ENCODE measurements at places on chromosomes 2 and 18.

DNA sequence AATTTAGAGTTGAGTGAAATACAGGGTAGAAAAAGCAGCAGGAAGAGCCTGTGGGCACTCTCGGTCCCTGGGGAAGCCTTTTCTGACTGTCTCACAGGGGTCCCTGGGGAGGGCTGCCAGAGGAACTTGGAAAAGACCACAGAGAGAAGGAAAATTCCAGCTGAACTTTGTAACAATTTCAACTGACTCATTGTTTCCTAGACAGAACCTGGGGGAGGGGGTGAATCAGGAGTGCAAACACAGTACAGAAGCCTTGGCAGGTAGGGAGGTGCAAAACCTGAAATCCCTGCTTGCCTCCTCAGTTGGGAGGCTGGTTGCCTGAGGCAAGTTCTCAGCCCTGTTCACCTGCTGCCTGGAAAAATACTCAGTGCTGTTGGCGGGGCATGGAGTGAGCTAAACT lies 106.8 kb downstream of the GRB14 start:
- DNase-seq = no peak

DNA sequence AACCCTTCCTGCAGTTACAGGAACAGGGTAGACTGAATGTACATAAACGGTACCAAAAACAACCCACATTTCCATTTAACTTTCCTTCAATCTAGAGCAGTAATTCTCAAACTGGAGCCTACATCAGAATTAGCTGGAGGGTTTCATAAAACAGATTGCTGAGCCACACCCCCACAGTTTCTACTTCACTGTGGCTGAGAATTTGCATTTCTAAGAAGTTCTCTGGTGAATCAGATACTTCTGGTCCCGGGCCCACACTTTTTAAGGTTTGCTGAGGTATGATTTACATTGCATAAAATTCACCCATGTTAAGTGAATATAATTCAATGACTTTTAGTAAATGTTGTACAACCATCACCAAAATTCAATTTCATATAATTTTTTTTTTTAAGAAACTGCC lies 113.7 kb downstream of the SRBD1 start:
- DNase-seq = peak; percentile 21

DNA sequence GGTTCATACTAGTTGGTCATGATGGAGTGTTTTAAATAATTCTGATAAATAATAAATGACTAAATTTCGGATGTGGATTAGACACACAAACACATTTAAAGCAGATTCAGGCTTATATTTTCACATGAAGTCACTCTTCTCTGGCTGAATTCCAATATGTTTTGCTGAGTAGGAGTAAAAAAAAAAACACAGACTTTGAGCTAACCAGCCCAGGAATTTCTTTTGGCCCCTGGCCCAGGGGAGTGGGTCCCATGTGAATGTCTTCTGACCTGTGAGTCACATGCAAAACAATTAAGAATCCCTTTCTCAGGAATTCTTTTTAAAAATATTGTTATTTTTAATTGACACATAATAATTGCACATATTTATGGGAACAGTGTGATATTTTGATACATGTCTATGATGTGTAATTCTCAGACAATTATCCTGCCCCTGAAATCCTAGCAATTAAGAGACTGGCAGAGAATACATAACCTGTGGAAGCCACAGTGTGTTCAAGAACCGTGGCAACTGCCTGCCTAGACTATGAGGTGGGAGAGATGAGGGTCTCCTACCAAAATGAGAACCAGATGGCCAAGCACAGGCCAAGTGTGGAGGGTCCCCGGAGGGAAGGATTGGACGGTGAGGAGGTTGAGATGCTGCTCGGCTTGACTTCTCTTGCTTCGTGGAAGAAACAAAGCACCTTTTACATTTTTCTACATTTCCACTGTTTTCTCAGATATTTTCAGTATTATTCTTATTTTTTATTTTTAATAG lies 236.4 kb downstream of the PIEZO2 start:
- DNase-seq = peak; percentile 41

DNA sequence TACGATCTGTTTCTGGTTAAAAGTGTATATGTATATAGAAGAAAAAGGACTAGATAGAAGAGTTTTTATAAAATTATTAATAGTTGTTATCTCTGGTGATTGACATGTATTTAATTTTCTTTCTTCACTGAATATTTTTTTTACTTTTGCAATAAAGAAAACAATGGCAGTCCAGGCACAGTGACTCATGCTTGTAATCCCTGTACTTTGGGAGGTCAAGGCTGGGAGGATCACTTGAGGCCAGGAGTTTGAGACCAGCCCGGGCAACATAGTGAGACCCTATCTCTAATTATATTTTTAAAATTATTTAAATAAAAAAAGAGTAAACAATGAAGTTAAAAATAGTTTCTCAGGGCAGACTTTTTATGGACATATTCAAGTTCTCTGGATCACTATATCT lies 114.7 kb downstream of the FAM117B start:
- no peak for DNase-seq

GRCh38 chr2:32277363-32277673 lies 386 bp upstream of the YIPF4 start:
- DNase-seq = no peak

DNA sequence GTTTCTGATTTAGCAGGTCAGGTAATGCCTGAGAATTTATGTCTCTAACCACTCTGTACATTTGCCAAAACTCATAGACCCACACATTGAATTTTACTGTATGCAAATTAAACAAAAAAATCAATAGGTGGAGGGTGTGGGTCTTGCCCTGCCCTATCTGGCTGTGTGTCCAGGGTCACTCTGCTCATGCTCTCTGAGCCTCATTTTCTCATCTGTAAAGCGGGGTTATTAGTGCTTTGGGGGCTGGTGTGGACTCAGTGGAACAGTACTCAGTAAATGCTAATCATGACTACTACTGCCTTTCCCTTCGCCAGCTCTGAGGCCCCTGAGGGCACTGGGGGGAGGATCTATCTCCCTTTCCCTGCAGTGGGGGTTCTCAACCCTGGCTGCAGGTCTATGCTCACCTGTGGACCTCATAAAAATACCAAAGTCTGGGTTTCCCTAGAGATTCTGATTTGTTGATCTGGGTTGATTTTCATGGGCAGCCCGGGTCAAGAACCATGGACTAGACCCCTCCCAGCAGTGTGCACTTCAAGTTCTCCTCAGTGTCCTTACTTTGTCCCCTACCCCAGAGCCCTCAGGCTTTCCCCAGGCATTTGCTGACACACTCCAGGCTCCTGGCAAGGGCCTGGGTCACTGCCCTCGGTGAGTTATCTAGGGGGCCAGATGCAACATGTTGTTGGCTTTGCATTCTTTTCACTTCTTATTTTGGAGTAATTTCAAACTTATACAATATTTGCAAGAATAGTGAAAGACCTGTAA lies 27.5 kb downstream of the MTHFD2 start:
- no peak for DNase-seq

- no peak for DNase-seq
Observed at GRCh38 chr2:26442707-26443106, 35.2 kb downstream of the OTOF start.

DNA sequence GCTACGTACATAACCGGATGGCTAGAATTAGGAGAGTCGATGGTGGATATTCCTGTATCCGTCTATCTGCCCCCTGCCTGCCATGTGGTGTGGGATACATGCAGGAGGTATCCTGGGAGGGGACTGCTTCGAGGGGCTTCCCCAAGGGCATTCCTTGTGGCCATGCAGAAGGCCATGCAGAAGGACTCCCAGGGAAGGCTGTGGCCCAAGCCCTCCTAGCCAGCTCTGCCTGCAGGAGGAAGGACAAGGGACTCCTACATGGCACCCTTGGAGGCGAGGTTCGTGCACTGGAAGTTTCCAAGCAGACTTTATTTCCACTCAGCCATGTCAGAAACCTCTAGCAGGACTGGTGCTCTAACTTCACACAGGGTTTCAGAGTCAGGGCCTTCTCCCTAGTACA lies 136.1 kb downstream of the KLHL29 start:
- no peak for DNase-seq

GRCh38 chr2:99672766-99673350 lies 183.0 kb upstream of the REV1 start:
- DNase-seq = no peak

- no peak for DNase-seq
Observed at GRCh38 chr18:74006143-74006542, 141.5 kb downstream of the FBXO15 start.

- no peak for DNase-seq
Observed at GRCh38 chr2:121004359-121004758, 268.7 kb downstream of the GLI2 start.

DNA sequence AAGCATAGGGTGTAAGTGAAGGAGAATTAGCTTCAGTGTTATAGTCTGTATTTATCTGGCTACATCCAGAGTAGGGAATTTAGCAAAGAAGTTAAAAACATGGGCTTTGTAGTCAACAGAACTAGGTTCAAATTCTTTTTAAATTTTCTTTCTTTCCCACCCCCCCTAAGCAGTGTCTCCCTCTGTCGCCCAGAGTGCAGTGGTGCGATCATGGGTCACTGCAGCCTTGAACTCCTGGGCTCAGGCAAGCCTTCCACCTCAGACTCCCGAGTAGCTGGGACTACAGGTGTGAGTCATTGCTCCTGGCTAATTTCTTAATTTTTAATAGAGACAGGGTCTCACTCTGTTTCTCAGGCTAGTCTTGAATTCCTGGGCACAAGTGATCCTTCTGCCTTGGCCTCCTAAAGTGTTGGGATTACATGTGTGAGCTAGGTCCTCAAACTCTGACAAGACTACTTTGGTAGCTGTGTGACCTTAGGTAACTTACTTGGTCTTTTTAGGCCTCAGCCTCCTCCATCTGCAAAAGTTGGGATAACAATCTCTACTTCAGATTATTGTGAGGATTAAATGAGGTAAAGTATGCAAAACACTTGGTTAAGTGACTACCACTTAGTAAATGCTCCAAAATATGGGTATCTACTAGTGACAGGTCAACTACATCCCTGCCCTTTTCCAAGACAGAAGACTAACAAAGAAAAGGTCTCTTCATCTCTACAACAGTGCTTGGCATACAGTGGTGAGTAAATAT lies 17.8 kb downstream of the DOK1 start:
- DNase-seq = no peak

- DNase-seq = no peak
Observed at GRCh38 chr2:128552141-128552805, 233.6 kb upstream of the HS6ST1 start.

DNA sequence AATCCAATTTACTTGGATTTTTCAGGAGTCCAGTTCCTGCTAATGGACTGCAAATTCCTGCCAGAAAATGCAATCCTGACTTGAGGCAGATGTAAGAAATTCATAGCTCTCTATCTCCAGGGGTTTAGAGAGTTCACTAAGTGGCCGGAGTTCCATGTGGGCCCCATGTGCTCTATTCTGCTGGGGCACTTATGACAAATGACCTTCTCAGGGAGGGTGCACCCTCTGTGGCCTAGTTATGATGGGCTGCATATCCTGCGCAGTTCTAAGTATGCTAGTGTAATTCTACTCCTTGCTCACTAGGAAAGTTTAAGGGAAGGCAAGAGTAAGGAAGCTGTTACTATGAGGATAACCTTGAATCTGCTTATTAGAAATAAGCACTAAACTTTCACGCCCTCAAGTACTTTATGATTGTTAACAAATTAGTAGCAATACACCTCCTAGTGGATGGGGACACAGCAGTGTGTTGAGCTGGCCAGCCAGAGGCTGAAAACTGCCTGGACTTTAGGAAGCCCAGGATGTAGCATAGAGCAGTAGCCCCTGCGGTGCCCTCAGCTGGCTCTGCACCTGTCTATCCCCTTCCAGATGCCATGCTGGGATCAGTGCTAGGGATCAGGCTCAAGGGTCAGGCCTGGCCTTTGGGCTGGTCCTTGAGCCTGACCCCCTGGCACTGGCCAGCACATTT lies 14.4 kb downstream of the SMYD1 start:
- no peak for DNase-seq

- DNase-seq = peak; percentile 65
Observed at GRCh38 chr18:24126155-24126961, 12.5 kb upstream of the CABYR start.

DNA sequence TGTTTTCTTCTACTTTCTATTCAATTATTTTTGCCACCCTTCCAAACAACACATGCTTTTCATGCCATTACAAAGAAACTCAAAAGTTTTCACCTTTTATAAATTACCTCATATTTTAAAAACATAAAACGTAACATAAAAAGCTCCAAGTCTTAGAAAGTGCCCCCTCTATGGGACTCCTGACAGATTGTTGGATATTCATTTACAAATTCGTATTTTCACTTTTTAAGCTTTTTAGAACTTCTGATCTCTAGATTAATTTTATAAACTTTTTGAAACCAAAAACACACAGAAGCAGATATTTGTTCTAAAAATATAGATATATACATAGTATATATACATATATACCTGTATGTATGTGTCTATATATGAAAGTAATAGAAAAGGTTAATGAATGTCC lies 1.5 kb downstream of the COL5A2 start:
- peak; percentile 44 for DNase-seq

DNA sequence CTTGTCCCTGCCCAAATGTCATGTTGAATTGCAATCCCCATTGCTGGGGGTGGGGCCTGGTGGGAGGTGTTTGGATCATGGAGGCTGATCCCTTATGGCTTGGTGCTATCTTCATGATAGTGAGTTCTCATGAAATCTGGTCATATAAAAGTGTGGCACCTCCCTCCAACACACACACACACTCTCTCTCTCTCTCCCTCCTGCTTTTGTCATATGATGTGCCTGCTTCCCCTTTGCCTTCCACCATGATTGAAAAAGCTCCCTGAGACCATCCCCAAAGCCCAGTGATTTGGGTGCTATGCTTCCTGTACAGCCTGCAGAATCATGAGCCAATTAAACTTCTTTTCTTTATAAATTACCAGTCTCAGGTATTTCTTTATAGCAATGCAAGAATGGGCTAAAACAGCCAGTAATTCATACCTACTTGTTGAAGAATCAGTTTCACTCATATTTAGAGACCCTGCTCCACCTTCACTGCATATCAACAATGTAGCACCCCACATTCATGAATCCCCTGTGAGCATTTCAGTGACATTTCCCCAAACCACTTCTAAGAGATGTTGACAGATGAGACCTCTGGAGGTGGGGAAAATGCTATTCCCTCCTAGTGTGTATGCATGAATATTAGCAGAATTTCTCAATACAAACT lies 54.8 kb upstream of the STK17B start:
- DNase-seq = no peak

DNA sequence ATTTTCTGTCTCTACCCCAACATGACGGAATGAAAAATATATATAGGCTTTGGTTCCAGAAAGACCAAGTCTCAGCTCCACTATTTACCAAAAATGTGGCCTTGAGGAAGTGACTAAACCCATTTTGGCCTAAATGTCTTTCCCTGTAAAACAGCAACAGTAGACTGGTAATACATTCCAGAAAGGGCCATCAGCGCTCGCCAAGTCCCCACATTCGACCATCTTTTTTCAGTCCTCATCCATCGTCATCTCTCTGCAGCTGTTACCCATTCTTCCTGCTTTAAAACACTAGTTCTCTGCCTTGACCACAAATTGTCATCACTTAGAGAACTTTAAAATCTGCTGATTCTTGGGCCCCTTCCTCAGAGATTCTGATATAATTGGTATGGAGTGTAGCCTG lies 183.8 kb upstream of the CTAGE1 start:
- DNase-seq = peak; percentile 86

DNA sequence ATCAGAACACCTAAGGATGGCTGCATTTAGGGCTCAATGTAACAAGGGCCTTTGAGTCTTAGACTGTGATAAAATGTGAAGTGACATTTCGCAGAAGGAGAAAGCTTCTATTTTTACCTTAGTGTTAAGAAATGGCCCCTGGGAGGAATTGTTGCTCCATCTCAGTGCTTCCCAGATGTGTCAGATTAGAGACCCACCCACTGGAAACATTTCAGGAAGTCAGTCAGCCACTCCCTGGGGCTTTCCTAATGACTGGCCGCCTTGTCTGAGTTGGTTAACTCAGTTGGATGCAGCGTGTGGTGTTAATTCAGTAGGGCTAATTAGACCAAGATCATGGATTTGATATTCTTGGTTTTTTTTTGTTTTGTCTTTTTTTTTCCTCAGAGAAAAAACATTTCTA lies 355.9 kb downstream of the PIK3C3 start:
- peak; percentile 41 for DNase-seq

Data from AG10803 (cell line).